ENCODE measurements at places on chromosomes 11 and 22.
A peak's percentile ranks its signal among the peaks of the same experiment; 100 is the strongest.

DNA sequence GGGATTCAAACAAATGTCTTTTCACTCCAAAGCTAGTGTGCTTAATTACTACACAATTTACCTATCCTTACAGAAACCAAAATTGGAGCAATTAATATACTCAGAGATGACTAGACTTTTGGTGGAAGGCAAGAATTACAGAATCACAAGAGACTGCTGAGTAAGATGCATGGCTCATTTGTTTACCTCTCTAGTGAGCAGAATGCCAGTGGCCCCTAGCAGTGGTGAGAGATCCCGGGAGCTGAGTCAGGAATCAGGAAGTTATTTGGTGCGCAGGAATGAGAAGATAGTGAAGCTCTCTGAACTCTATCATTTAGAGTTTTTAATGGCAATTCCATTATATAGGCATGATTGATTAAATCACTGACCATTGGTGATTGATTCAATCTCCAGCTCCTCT lies 188.9 kb upstream of the SESN3 start:
- no peak for DNase-seq

- no peak for DNase-seq
These were observed 199.2 kb downstream of the MN1 start for GRCh38 chr22:27602390-27602789.

DNA sequence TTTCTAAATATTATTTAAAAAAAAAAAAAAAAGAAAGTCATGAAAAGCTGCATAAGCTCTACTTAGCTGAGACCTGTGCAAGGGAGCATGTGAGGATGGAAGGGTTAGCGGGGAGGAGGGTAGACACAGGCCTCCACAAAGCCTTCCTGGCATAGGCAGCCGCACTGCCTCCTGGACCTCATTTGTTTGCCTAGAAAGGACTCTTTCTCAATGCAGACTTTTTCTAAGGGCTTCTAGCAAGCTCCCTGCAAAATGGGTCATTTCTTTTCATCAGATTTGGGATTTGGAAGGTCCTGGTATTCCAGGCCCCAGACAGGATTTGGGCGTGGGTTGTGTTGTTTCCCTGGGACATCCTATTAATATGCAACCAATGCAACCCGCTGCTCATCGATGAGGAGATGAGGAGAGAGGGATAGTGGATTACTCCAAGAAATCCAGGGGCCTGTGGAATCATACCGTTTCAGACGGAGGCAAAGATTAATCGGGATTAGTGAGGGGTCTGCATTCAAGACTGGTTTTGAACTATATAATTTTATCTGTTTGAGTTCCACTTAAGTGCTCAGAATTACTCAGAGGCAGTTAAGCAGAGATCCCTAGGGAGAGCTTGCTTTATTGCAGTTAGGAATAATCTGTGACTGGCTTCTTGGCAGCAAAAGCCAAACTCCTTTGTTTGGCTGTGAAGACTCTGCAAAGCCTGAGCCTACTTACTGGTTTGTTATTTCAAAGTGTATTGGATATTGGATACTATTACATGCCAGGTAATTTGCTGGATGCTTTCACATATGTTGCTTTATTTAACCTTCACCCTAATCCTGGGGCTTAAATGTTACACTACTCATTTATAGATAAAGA lies 106.9 kb upstream of the NAV2 start:
- DNase-seq, result peak; percentile 61

DNA sequence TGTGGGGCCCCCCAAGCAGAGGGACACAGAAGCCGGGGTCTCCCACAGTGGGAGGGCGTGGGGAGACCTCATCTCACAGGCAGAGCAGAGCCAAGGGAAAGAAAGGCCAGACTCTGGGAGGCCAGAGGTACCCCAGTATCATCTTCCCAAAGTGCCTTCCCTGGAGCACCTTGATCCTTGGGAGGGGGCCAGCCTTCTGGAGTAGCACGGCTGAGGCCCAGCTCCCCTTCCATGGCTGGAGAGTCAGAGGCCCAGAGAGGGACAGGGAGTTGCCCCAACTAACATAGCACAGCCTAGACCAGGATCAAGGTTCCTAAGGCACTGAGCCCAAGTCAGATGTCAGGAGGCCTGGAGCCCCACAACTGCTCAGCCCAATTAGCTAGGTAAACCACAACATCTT lies 50.6 kb downstream of the ELFN2 start:
- no peak for DNase-seq

DNA sequence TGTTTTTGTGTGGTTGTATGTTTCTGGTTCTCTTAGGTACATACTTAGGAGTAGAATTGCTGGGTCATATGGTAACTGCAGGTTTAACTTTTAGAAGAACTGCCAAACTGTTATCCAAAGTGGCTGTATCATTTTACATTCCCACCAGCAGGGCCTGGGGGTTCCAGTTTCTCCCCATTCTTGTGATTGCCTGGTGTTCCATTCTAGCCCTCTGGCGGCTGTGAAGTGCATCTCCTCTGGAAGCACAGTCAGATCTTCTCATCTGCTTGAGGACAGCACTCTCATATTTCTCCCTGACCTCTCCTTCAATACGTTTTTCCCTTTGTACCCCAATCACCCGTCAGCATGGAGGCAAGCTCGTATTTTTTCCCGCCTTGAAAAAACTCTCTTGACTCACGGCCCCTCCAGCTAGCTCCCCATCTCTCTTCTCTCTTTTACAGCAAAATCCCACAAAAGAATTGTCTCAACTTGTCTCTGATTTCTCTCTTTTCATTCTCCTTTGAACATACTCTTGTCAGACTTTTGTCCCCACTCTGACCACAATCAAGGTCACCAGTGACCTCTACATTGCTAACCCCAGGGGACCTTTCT lies 56.8 kb upstream of the THY1 start:
- no peak for DNase-seq

GRCh38 chr22:37378642-37379058 lies 48.6 kb downstream of the ELFN2 start:
- DNase-seq, result no peak

- no peak for DNase-seq
These were observed 81.3 kb downstream of the SYT9 start for GRCh38 chr11:7332962-7333361.

DNA sequence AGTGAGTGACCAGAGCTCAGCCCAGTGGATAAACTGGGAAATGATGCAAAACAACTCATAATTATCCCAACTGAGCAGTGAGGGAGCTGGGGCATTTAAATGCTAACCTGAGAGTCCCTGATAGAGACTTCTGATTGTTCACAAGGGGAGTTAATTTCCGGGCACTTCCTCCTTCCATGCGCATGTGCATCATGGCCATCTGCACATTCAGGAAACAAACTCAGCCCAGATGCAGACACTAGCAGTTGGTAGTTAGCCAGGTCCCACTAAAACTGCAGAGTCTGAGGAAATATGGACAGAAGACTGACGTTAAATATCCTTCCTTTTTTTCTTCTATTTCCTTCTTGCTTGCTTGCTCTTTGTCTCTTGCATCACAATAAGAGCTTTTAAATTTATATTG lies 852.1 kb upstream of the LRRC4C start:
- DNase-seq, result no peak

GRCh38 chr11:30125456-30125855 lies 105.4 kb upstream of the FSHB start:
- DNase-seq, result no peak

DNA sequence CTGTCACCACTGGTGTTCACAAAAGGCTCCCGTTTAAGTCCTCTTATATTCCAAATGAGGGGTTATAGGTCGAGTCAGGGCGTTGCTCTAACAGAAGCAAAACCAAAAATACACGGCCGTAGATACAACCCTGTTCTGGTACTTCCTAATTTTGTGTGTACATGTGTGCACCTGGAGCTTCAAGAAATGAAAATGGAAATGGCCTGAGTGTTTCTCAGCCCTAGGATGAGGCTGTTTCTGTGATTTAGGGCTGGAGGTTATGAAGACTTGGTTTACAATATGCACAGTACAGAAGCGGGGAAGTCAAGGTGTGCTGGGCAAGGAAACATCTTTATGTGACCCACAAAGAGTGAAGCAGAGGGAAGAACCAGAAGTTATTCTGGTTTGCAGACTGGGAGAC lies 110.4 kb upstream of the OR4B1 start:
- no peak for DNase-seq

DNA sequence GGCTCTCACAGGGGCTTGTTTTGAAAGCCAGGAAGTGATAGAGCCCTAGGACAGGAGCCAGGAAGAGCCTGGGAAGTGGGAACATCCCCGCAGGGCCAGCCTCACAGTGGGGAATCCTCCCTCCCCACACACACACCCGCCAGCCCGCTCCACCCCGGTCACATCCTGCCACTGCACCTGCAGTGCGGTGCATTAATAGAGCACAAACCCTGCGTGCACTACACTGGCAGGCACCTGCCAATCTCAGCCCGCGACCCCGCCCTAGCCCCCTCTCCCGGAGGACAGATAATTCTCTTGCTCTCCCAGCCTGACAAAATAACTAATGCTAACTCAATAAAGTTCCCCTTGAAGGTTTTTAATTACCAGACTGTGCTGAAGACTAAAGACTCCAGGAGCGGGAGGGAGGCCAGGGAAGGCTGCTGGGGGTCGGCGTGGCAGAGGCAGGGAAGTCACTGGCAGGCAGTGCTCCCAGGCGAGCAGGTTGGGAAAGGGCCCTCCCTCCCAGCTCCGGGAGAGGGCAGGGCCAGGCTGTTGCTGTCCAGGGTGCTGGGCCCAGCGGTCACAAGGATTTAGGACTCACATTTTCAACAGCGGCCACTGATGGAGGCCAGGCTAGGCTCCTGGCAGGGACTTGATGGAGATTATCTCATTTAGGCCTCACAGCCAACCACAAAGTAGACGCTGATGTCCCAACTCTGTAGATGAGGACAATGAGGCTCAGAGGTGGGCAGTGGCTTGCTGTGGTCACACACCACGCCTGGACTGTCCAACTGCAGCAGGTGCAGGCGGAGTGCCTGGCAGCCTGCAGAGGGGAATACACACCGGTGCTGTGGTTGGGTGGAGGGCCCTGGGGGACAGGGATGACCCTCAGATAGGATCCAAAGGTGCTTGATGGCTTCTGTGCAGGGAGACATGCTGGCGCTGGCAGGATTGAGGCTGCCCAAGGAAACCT lies 23.9 kb upstream of the TCF20 start:
- DNase-seq, result no peak

GRCh38 chr22:43266076-43266475 lies 77.1 kb downstream of the SCUBE1 start:
- DNase-seq, result no peak

DNA sequence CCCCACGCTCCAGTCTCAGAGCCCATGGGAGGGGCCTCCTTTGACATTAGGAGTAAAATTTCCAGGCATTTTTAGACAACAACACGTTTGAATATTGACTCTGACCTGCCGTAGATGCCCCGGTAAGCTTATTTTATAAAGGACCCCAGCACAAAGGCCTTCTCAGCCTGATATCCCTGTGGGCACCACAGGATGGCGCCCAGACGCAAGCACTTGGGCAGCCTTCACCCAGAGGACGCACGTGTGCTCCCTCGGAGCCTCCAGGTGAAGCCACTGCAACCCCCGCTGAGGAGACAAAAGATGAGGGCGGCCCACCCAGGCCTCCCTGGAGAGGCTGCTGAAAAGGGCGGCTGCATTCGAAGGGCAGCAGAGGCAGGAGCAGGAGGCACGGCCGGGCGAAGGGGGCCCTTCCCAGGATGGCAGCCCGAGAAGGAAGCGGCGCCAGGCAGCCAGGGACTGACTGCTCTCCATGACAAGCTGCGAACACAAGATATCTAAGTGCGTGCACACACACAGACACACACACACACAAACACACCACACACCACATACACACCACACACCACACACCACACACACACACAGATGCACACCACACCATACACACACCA lies 15.2 kb upstream of the TH start:
- DNase-seq, result peak; percentile 75

DNA sequence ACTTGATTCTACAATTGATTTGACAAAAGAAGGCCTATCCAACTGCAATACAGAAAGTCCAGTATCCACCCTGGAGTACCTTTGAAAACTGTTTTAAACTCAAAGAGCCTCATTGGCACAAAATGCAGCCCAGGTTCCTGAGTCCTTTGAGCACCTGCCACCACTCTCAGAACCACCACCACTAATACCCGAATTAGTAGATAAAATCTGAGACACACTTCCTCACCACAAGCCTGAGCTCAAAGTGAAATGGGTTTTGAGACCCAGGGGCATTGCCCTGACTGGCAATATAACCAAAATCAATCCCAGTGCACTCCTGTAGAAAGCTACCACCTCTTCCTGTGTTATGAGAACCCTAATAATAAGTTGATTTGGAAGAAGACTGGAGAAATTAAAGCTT lies 215.7 kb downstream of the CSNK2A3 start:
- no peak for DNase-seq

DNA sequence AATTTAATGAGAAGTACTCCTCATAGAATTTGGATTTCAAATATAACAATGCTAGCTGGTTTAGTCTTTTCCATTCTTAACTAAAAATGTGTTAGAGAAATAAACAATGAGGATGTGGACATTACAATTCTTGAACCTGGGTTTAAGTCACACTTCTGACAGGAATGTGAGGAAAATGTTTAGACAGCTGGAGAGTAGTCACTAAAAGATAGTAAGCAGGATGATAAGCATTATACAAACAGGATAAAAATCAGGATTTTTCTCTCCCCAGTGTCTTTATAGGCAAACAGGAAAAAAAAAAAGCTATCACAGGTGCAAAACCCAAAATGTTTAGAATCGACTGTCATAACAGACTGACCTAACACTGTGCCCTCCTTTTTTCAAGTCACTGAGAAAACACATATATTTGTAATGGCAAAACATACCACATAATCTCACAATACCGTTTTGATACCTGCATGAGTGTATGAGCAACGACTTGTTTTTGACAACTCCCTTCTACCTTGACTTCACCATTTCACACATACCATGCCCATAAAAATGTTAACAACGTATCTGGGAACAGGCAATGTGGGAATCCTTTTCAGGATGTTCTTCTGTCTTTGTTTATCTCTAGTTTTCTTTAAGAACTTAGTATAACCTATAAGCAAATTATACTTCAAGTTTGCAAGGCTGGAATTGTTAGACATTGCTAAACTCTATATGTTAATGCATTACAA lies 242.0 kb downstream of the SBF2 start:
- no peak for DNase-seq

GRCh38 chr22:23239429-23239828 lies 59.1 kb downstream of the BCR start:
- no peak for DNase-seq

DNA sequence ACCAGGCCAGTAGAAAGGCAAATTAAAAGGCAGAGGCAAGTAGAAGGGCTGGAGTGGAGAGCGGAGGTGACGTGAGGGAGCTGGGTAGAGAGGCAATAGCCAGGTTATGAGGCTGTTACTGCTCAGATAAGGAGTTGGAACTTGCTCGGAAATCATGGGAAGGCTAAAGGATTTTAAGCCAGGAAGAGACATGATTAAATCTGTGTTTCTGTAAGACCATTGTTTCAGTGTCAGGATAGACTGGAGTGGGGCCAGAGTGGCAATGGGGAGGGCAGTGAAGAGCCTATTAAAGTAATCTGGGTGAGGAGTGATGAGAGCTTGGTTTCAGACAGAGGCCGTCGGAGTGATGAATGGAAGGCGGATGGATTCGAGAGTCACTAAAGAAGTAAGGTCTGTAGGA lies 39.0 kb downstream of the GRAMD1B start:
- DNase-seq, result no peak

- DNase-seq, result no peak
These were observed 24.0 kb downstream of the CD5 start for GRCh38 chr11:61126256-61126655.

- DNase-seq, result no peak
These were observed 452.7 kb upstream of the FAT3 start for GRCh38 chr11:91771961-91772360.

GRCh38 chr11:80846442-80846841 lies 1405.6 kb upstream of the TENM4 start:
- no peak for DNase-seq

All from D341Med (cell line).